Activated CD4-positive, alpha-beta T cell treated with anti-CD3 and anti-CD28 coated beads, Interleukin-2, amount 50 U/mL, for 4 hours (primary cell): ENCODE measurements at places on chromosomes 16 and 17.

DNA sequence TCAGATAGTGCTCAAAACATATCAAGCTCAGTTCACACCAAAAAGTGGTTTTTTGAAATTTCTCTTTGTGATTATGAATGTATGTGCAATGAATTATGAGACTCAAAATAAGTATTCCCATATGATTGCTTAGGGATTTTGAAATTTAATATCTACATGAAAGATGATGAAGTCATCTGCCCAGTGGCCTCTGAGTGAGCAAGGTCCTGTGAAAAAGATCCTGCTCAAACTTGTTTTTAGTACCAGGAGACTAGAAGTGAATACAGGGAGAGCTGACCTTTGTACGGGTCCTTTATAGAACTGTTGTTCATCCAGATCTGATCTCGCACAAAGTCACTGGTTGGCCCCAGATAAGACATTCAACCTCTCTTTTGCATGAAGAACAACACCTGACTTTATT is 151.9 kb upstream of the MAF start:
- DNase-seq: no peak

- no peak for DNase-seq
Observed at GRCh38 chr16:7548796-7549318, 216.2 kb downstream of the RBFOX1 start.

DNA sequence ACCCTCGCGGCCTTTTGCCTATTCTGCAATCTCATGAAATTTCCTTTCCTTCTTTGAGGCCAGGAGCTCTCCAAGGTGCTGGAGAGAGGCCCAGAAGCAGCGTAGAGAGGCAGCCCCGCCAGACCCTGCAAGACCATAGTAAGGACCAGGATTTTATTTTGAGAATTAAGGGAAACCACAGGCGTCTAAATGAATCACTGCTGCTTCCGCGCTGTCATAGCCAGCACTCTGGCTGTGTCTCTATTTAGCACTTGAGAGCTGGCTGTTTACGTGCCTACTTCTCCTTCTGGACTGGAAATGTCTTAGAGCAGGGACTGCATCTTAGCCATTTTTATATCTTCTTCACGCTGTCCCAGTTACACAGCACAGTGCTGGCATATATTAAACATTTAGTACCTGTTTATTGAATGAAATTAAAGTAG is 37.6 kb upstream of the PIRT start:
- no peak for DNase-seq

DNA sequence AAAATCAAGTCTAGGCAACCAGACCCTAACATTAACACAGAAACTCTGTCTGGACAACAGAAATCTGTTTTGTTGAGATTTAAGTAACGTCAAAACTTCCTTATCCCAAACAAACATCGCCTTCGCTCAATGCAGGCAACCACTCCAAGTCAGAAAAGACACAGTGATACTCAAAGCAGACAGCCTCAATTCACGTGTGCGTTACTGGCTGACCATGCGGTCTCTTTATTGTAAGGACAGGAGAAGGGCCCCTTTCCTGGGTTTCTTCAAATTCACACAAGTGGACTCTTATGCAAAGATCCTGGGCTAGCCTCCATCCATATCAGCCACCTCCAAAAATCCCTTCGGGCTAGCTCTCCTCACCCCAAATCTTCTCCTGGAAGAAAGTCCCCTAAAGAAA is 467.7 kb downstream of the SOX9 start:
- DNase-seq: no peak

GRCh38 chr16:68061396-68061795 is 23.8 kb upstream of the NFATC3 start:
- DNase-seq: no peak

- DNase-seq: no peak
Observed at GRCh38 chr17:67636312-67636711, 81.4 kb upstream of the NOL11 start.

DNA sequence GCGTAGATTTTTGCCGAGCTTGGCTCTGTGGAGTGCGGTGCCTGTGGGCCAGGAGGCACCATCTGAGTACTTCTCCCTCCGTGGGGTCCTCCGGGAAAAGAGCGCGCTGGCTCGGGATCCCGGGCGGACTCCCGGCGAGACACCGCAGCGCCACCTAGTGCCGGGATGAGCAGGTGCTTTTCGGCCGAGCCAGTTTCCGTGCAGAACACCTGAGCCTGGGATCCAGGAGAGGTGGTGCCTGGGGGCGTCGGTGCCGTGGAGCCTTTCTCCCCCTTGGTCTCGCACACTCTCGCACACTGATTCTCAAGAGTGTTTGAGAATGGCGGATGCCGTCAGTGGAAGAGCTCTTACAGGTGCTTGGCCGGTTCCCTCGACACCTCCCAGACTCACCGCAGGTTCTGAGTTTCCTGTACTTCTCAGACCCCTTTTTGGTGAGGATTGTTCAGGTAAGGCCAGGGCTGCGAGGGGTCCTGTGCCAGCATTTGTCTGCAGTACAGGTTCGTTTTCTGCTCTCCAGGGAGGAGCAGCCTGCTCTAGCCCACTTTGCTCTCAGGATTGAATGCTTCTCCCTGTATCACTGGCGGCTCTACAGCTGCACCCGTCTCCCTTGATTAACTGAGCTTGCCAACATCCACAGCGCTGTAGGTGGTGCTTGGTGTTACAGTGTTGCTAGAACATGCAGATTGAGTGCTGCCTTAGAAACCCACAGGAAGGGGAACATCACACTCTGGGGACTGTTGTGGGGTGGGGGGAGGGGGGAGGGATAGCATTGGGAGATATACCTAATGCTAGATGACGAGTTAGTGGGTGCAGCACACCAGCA is 23.3 kb downstream of the TBCD start:
- DNase-seq: no peak
